ENCODE measurements at places on chromosomes 5 and 9.

DNA sequence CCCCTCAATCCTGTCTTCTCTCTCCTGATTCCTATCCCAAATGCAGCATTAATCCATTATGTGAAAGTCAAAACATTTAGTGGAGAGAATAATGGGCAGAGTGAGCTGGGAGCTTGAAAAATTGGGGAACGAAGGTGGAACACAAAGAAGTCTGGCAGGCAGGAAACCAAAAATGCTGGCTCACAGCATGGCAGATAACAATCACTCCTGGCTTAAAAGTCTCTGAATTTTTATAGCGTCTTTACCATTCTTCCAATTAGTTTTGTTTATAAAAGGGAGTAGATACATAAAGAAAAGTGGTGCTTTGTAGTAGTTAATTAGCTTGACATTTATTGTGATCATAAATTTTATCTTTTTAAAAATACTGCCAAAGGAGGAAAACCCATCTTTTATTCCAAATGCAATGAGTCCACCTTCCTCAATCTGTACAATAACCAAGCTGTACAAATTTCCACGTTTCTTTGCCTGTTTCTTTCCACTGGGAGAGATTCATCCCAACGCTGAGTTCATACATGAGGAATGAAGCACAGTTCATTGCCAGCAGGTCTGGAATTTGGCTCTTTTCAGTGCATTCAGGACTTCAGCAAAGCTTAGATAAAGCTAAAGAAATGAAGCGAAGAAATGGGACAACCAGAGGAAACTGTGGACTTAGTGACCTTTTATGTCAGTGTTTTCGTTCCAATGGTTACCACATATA lies 174.7 kb downstream of the HMHB1 start:
- DNase-seq: no peak

DNA sequence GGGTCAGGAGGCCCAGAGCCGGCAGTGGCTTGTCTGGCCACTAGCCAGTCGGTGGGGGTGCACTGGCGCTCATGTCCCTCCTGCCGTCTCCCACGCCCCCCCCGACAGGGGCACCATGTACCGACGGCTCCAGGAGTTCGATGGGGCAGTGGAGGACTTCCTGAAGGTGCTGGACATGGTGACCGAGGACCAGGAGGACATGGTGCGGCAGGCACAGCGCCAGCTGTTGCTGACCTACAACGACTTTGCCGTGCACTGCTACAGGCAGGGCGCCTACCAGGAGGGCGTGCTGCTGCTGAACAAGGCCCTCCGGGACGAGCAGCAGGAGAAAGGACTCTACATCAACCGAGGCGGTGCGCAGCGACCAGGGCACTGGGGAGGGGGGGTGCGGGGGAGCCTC lies 8.1 kb downstream of the TTC16 start:
- DNase-seq: no peak

GRCh38 chr5:111454776-111455175 lies 57.6 kb downstream of the STARD4 start:
- DNase-seq: no peak

GRCh38 chr5:169762338-169763095 lies 125.4 kb downstream of the DOCK2 start:
- no peak for DNase-seq

GRCh38 chr5:173278172-173278571 lies 43.2 kb upstream of the NKX2-5 start:
- DNase-seq: no peak

DNA sequence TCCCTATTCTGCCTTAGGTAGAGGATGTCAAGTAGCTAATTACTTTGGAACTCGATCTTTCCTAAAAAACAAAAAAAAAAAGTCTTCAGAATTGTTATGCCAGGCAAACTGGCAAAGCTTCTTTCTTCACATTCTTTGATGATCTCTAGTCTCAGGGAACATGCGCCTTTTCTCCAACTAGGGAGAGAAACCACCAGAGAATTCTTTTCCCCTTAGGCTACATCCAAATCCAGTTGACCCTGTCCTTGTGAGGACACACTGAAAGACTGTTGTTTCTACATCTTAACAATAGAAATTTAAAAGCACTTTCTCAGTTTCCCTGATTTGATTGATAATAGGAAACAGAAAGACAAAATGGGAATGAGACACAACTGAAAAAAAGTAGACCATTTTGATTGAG lies 94.7 kb upstream of the ITGA2 start:
- DNase-seq: no peak

DNA sequence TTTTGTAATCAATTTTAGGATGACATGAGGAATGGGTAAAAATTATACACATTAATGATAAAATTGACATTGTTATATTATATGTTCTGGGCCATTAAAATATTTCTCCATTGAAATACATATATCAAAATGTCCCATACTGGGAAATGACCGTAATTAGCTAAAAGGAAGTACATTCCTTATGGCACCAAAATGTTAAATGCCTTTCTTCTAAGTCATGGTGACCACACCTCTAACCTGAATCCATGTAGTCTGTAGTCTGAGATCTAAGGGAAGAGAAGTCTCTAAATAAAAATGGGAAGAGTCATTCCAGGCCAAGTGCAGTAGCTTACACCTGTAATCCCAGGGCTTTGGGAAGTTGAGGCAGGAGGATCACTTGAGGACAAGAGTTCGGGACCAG lies 10.0 kb upstream of the GDA start:
- no peak for DNase-seq

DNA sequence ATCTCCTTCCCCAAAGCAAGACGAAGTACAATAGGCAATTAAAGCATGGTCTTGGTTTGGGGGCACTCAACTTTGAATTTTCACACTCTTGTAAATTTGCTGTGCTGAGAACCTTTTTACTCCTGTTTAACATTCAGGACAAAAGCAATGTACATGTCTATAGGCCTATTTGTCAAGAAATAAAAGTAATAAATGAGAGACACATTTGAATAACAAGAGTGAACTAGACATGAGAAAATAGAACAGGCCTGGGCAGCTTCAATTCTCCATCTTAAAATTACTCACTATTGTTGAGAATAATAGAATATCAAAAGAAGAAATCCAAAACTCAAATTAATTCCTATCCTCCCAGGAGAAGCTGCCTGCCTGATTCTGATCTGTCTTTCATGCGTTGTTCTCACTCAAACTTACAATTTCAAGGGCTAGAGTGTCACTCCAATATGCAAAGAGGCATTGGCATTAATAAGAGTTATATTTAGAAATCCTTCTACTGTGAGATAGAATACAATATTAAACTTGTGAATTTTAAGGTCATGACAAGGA lies 192.9 kb upstream of the CCNG1 start:
- no peak for DNase-seq

Measured in WERI-Rb-1 (cell line).